ENCODE measurements at places on chromosomes 13 and 19.

- DNase-seq: no peak
Observed at GRCh38 chr19:38360839-38361631, 13.3 kb upstream of the PSMD8 start.

DNA sequence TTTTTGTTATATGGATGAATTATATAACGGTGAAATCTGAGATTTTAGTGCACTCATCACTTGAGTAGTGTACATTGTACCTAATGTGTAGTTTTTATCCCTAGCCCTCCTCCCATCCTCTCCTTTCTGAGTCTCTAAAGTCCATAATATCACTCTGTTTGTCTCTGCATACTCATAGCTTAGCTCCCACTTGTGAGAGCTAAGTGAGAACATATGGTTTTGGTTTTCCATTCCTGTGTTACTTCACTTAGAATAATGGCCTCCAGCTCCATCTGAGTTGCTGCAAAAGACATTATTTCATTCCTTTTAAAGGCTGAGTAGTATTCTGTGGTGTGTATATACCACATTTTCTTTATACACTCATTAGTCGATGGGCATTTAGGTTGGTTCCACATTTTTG is 94.0 kb downstream of the SLC10A2 start:
- DNase-seq: no peak

- no peak for DNase-seq
Observed at GRCh38 chr19:16026756-16027155, 49.5 kb upstream of the TPM4 start.

DNA sequence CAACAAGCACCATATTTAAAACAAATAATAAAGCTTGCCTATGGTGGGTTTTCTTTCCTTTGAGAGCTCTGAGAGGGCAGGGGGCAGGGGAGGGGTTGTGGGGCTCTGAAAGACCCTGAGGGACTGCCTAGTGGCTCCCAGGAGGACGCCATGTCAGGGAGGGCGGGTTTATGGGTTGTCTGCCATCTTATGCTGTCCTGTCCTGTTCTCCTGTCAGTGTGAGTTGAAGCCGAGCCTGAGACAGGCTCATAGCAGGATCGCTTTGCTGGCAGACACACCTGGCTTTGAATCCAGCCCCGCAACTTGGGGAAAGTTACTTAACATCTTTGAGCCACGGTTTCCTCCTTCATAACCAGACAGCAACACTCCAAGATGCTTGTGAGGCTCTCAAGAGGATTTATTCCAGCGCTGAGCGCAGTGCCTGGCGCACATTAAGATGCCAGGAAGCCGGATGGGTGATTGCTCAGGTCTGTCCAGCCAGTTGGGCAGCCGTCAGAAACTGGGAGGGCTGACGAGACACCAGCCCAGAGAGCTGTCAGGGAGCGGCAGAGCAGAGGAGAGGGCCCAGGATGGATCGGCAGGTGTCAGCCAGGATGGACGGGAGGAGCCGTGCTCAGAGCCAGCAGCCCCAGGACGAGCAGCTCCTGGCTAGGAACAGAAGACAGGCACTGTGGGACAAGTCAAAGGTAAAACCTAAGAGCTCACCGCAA is 36.8 kb upstream of the C1QTNF9 start:
- no peak for DNase-seq

DNA sequence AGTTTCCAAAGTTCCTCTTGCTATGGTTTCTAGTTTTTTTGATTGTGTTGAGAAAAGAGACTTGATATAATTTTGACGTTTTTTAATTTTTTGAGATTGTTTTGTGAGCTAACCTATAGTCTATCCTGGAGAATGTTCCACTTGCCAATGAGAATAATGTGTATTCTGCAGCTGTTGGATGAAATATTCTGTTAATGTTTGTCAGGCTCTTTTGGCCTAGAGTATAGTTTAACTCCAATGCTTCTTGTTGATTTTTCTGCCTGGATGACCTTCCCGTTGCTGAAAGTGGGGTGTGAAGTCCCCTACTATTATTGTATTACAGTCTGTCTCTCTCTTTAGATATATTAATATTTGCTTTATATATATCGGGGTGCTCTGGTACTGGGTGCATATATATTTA is 40.0 kb downstream of the RASA3 start:
- DNase-seq: no peak

- no peak for DNase-seq
Observed at GRCh38 chr13:25097426-25097825, 1.5 kb downstream of the PABPC3 start.

GRCh38 chr13:84844473-84844872 is 954.7 kb downstream of the SLITRK6 start:
- DNase-seq: no peak

DNA sequence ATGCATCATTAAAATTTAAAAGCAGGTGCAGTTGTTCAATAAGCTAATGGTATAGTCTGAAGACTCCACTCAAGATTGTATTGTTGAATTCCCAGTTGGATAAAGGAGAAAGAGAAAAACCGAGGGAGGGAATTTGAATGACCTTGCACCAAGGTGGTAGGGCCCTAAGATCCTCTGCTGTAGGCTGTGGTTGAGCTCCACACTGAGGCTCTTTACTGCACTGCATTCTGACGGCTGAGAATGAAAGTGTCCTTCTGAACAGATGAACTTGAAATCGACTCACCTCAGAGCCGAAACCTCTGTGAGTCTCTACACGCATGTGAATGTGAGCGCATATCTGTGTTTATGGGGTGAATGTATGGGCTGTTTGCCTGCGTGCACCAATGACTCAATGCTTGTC is 388.9 kb upstream of the DACH1 start:
- DNase-seq: no peak

DNA sequence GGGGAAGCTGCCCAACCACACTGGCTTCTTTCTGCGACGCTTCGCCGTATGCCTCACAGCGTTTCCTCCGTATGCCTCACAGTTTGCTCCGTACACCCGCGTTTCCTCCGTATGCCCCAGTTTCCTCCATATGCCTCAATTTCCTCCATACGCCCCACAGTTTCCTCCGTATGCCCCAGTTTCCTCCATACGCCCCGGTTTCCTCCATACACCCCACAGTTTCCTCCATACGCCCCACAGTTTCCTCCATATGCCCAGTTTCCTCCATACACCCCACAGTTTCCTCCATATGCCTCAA is 22.6 kb downstream of the GAS6 start:
- no peak for DNase-seq

DNA sequence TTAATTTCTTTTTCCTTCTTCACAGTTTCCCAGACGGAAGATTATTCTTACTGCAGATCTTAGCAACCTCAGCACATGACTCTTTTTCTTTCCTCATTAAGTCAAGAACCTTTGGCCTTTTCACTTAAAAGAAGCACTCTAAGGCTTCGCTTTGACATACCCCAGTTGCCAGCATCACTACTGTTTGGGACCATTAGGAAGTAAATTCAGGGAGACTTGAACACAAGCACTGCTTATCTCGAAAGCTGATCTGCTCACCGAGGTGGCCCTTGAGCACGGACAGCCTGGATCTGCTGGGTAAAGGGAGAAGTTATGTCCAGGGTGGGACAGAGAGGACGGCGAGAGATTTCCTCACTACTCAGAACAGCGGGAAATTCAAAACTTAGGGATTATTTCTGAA is 151.4 kb upstream of the RNF113B start:
- DNase-seq: no peak

GRCh38 chr19:51664997-51665396 is 18.4 kb upstream of the SIGLEC14 start:
- no peak for DNase-seq

GRCh38 chr13:110876609-110877008 is 38.3 kb downstream of the ANKRD10 start:
- DNase-seq: no peak

- DNase-seq: no peak
Observed at GRCh38 chr13:47039106-47039505, 142.3 kb upstream of the HTR2A start.

- peak; percentile 23 for DNase-seq
Observed at GRCh38 chr19:50658441-50659317, 9.4 kb downstream of the C19orf81 start.

DNA sequence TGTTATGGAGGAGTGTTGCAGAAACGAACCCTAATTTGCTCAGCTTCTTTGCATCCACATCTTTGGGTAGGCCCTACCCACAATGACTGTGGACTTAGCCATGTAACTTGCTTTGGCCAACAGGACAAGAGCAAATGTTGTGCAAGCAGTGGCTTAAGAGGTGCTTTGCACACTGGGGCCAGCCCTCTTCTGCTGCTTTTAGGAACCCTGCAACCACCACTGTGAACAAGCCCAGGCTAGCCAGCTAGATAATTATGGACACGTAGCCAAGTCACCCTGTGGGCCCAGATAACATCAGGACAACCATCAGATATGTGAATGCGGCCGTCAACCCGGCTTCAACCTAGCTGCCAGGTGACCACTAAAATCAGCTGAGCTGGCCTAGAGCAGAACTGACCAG is 17.1 kb downstream of the C19orf47 start:
- no peak for DNase-seq

- no peak for DNase-seq
Observed at GRCh38 chr13:43077461-43077860, 54.1 kb downstream of the DNAJC15 start.

DNA sequence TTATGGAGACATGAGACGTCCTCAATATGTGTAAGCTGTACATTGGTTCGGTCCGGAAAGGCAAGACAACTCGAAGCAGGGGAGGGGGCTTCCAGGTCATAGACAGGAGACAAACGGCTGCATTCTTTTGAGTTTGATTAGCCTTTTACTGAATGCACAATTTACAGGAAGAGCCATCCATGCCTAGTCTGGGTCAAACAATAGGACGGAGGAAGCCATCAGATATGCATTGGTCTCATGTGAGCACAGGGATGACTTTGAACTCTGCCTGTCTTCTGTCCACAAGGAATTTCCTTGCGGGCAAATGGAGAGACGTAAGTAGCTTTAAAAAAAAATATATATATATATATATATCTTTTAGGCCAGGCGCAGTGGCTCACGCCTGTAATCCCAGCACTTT is 1.9 kb upstream of the CCNP start:
- no peak for DNase-seq

GRCh38 chr19:49851456-49852259 is 699 bp downstream of the PTOV1 start:
- no peak for DNase-seq

DNA sequence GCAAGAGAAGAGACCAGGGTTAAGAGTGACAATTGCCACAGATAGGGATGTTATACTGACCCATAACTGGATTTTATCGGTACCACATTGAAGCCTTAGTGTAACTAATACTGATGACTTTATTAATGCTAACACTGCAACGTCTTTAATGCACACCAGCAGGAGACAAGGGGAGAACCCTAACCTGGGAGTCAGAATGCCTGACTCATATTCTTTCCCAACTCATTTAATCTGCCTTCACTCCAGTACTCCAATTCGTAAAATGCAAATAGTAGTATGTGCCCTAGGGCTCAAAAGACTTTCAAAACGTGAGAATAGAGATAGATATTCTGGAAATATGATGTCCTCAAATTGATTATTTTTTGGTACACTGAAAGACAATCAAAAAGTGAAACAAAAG is 62.4 kb downstream of the GPC6 start:
- DNase-seq: no peak

DNA sequence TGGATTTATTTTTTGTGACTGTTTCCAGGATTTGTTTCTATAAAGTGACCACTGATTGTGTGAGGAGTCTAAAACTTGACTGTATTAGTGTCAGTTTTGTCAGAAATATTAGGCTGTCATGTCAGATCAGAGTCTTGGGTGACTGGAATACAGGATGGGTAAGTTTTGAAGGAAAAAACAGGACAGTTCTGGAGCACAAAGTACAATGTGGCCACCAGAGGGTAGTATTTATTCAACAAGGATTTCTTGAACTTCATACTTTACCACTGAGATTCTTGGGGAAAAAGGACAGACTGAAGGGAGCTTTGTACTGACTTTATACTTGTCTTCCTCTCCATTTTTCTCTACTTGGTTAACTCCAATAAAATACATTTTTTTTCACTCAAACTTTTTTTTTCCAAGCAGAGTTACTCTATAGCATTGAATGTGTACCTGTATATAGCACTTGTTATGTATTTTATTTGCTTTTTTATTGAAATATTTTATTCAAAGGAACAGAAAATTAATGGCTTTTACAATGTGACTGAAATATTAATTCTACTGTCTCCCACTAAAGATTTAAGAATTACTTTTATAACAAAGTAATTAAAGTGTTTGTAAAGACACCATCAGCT is 51.1 kb downstream of the LMO7 start:
- DNase-seq: no peak

DNA sequence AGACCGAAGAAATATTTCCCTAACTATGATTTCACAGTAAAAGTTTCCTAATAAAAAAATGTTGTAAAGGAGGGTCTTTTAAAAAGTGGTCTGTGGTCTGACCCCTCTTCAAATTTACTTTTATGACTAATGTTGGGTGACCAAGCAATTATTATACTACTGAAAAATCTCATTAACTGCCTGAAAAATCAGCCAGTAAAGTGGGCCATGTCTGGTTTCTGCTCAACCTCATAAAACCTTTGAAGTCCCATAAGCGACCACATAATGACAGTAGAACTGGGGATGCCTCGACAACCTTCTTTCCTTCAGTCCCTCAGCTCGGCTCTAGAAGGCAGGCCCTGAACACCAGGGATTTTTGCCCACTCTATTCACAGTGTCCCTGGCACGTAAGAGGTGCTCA is 434.3 kb downstream of the EFNB2 start:
- no peak for DNase-seq

GRCh38 chr19:43337737-43338136 is 15.7 kb upstream of the CD177 start:
- DNase-seq: no peak

DNA sequence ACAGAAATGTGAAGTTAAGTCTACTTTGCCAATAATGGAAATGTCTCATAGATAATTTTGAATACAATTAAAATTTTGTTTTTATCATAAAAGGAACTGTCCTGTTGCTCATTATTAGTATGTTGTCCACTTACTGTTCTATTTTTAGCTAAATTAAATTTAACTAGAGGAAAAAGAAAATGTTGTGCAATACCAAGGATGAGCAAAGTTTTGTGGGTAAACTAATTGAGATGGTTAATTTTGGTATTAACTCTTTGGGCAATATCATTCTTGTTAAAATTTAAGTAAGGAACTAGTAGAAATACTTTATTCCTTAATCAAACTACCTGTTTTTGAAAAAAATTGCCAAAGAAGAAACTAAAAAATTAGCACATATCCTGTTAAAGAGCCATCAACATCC is 43.5 kb downstream of the SOX1 start:
- no peak for DNase-seq

GRCh38 chr13:40617801-40618356 is 48.6 kb downstream of the FOXO1 start:
- no peak for DNase-seq

GRCh38 chr13:107461751-107462150 is 753.6 kb downstream of the LIG4 start:
- DNase-seq: no peak

DNA sequence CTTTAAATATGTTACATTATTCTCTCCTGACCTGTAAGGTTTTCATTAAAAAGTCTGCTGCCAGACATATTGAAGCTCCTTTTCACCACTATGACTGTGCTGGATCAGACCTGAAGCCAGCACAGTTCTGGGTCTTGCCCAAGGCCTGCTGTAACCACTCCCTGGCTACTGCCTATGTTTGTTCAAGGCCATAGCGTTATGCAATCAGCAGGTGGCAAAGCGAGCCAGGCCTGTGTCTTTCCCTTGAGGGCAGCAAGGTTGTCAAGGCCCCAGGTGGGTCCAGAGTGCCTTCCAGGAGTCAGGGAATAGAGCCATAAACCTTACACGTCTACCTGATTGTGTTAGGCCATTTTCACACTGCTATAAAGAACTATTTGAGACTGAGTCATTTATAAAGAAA is 496.8 kb upstream of the PCDH9 start:
- no peak for DNase-seq

- no peak for DNase-seq
Observed at GRCh38 chr19:12695096-12695495, 1.3 kb downstream of the FBXW9 start.

Data from HL-60 (cell line).